Stimulated activated CD4-positive, alpha-beta T cell treated with anti-CD3 and anti-CD28 coated beads, Interleukin-12 subunit alpha, Interleukin-12 subunit beta, amount 100 ng/mL, for 4 hours (primary cell): ENCODE measurements at places on chromosomes 16 and 17.
A peak's percentile ranks its signal among the peaks of the same experiment; 100 is the strongest.

DNA sequence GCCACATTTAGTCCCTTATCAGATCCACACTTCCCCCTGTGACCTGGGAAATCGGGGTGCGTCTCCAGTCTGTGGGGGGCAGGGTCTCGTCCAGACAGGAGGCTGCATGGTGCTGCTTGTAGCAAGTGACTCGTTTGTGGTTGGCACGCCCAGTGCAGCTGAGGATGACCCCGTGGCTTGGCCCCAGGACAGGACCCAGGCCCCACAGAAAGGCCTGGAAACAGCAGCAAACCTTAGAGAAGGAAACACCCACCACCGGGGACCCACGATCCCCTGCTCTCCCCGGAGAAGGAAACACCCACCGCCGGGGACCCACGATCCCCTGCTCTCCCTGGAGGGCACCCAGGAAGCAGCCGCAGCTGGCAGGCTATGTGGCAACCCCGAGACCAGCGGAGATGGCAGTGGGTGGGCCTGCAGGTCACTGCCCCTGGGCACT, 8.2 kb upstream of the C16orf95 start:
- no peak for DNase-seq

DNA sequence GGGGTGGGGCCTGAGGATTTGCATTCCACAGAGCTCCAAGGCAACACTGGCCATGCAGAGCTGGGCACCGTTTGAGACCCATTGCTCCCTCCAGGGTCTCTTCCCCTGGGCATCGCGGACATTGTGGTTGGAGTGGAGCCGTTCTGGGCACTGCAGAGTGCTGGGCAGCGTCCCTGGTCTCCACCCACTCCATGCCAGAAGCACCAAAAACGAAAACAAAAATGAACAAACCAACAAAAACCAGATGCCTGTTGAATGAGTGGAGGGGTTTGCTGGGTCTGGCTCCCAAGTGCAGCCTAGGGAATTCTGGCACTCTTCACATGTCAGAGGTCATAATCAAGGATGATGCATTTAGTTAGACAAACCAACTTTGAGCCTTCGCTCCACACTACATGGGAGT, 17.9 kb downstream of the WNT9B start:
- DNase-seq = no peak

- peak; percentile 69 for DNase-seq
Observed at GRCh38 chr17:17354560-17355349, 51.6 kb downstream of the NT5M start.

DNA sequence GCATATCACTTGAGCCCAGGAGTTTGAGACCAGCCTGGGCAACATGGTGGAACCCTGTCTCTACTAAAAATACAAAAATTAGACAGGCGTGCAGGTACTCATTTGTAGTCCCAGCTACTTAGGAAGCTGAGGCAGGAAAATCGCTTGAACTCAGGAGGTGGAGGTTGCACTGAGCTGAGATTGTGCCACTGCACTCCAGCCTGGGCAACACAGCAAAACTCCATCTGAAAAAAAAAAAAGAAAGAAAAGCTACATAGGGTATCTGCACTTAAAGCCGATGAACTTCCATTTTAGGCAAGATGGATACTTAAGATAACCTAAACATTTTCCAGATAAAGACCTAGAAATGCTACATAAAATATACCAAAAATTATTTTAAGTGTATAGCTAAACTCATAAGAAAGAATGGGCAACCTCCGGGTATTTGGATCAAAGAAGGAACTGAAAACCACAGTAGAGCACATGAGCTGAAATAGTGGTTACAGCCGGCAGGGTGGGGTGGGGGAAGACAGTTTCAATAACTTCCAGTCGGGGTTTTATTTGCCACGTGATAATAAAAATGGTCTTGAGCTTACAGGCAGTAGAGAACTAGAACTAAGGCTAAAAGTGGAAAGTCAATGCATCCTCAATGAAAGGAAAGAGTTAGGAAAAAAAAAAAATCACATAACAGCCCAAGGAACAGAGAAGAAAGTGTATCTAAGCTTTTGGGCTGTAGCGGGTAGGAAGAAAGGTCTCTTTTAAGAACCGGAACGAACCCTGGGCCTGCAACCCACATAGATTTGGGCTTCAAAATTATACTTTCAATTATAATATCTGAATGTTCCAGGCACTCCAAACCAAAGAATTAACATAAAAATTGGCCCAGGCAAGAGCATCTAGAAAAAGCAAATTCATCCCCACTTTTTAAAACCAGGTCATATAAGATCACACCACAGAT, 53.1 kb downstream of the CFDP1 start:
- DNase-seq = peak; percentile 20

GRCh38 chr16:1098266-1098991, 2.4 kb upstream of the C1QTNF8 start:
- no peak for DNase-seq

GRCh38 chr16:51544851-51545467, 393.9 kb upstream of the SALL1 start:
- no peak for DNase-seq

GRCh38 chr16:85641776-85642176, 28.7 kb downstream of the GSE1 start:
- no peak for DNase-seq

- DNase-seq = no peak
Observed at GRCh38 chr16:25065899-25066298, 45.6 kb upstream of the LCMT1 start.

- DNase-seq = no peak
Observed at GRCh38 chr16:74485916-74486315, 64.6 kb upstream of the CLEC18B start.

DNA sequence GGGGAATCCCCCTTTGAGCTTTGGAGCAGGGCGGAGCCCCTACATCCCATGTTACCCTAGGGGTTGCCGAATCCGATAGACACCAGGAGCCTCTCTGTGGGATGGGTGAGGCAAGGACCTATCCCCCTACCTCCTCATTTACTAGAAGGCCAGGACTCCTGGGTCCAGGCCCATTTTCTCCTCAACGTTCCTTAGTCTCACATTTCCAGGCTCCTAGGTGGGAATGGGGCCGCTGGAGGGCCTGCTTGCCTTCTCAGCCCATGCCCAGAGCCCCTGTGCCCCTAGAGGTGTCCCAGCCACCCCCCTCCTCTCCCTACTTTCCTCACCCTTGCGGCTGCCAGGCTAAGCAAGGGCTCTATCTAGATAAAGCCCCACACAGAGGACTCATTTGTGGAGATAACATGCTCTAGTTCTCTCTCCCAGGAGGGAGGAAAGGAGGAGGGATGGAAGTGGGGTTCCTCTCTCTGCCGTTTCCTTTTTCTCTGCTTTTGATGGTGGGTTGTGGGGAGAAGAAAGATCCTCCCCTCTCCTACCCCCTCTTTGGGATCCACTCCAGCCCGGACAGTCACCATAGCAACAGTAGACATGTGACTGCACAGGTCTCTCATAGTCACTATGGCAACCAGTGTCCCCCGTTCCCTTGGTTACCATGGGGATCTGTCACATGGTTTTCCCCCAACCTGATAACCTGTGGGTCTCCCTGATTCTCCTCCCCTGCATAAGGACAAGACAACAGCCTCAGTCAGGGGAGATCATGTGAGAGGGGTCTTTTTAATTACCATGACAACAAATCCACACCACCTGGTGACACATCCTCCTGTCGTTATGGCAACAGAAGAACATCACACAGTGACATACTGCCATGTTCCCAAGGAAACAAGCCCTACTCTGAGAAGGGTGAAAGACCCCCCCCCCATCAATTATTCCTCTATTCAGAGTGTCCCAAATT, 5.2 kb downstream of the CACNA1G start:
- no peak for DNase-seq

- peak; percentile 24 for DNase-seq
Observed at GRCh38 chr17:80034791-80035686, 633 bp downstream of the TBC1D16 start.
